ENCODE measurements at places on chromosomes 12 and 14. TPM values are rescaled to one million over a fixed set of nuclear protein-coding genes. Genes with fewer than 3 reads are reported as not detected.

Gene JDP2
- 19.0 TPM for total RNA-seq

Gene OAS1
- 13.8 TPM for total RNA-seq

Gene NYNRIN
- total RNA-seq, result 21.8 TPM

Gene NR1H4
- total RNA-seq, result 1.3 TPM

Gene AKAP5
- 0.50 TPM for total RNA-seq

- peak overlapping the region; percentile 16 for H3K27ac ChIP-seq
- DNase-seq, result no peak
- H3K36me3 ChIP-seq, result no peaks in the 10 kb centered on the region
- no peak overlapping the region for H3K4me3 ChIP-seq
- peaks cover 6% of the 10 kb centered on the region for H3K4me1 ChIP-seq
- H3K27me3 ChIP-seq, result no peaks in the 10 kb centered on the region
These were observed 31.7 kb upstream of the SLC38A2 start for GRCh38 chr12:46404225-46404631.

GRCh38 chr14:71429902-71430301 lies 502.3 kb upstream of the RGS6 start:
- DNase-seq, result no peak
- H3K4me3 ChIP-seq, result no peak overlapping the region
- H3K4me1 ChIP-seq, result no peaks in the 10 kb centered on the region

GRCh38 chr12:14828892-14829291 lies 14.4 kb downstream of the ART4 start:
- H3K4me3 ChIP-seq, result no peak overlapping the region
- DNase-seq, result peak; percentile 30
- no peaks in the 10 kb centered on the region for H3K36me3 ChIP-seq
- no peak overlapping the region for H3K27ac ChIP-seq
- no peaks in the 10 kb centered on the region for H3K27me3 ChIP-seq

DNA sequence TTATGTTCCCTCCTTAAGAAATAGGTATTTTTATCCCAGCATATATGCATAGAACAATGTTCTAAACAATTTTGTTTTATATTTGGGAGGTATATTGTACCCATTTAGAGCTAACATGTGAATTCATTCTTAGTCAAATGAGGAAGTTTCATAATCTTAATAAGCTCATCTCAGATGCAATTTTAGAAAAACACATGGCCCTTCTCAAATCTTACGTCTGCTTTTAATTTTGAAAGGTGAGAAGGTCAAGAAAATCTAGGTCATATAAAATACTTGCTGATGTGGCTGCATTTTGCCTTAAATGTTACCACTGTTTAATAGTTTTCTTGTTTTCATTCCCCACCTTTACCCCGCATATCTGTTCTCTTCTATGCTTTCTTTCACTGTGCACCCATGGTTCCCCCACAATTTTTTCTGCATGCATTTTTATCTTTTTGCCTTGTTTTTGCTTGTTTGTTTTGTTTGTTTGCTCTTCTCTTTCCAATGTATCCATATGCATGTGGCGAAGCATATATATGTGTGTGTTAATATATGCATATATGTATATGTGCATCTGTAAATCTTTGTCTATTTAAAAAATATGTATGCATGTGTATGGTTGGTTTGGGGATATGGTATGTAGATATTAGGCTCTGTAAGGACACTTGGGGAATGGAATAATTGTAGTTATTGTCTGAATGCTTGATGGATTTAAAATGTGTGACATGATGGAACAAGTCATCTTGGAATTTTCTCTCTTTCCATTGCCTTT lies 317.1 kb downstream of the BCAT1 start:
- H3K4me3 ChIP-seq, result no peak overlapping the region
- DNase-seq, result no peak
- no peaks in the 10 kb centered on the region for H3K27me3 ChIP-seq
- no peaks in the 10 kb centered on the region for H3K36me3 ChIP-seq
- H3K4me1 ChIP-seq, result no peaks in the 10 kb centered on the region

- peaks cover 9% of the 10 kb centered on the region for H3K4me1 ChIP-seq
- H3K27me3 ChIP-seq, result no peaks in the 10 kb centered on the region
- no peak for DNase-seq
- H3K4me3 ChIP-seq, result no peak overlapping the region
- H3K27ac ChIP-seq, result no peak overlapping the region
- H3K36me3 ChIP-seq, result no peaks in the 10 kb centered on the region
These were observed 140.3 kb downstream of the SLC38A6 start for GRCh38 chr14:61121355-61121787.

DNA sequence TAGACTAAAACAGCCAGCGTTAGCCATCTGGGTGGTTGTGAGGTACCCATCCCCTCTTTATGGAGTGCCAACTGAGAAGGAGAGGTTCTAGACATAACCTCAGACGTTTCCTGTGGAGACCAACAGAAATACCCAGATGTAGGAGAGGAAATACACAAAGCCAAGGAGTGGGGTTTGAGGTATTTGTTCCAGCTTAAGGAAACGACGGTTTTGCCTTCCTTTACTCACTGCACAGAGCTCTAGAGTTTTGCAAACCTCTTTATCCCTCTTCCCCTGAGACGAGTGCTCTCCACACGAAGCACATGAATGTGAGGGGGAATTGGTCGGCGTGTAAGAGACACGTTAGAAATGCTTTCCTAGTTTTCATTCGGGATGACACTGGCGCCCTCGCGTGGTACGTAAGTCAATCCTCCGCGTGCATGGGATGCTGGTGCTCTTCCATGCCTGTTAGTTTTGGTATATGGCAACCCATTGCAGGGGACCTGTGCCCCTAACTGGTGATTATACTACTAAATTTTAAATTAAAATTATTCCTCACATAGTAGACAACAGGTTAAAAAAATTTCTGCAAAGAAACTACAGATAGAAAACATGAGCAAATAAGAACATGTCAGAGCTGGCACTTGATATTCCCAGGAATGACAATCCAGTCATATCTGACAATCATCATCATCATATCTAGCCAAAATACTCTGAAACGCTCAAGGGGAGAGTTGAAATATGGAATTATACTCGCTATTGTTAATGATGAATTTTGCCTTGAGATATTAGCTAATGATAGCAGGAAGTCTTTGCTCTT lies 121.7 kb downstream of the PPM1H start:
- peak; percentile 80 for DNase-seq
- no peaks in the 10 kb centered on the region for H3K27me3 ChIP-seq
- no peaks in the 10 kb centered on the region for H3K36me3 ChIP-seq
- H3K4me3 ChIP-seq, result no peak overlapping the region
- no peaks in the 10 kb centered on the region for H3K4me1 ChIP-seq

DNA sequence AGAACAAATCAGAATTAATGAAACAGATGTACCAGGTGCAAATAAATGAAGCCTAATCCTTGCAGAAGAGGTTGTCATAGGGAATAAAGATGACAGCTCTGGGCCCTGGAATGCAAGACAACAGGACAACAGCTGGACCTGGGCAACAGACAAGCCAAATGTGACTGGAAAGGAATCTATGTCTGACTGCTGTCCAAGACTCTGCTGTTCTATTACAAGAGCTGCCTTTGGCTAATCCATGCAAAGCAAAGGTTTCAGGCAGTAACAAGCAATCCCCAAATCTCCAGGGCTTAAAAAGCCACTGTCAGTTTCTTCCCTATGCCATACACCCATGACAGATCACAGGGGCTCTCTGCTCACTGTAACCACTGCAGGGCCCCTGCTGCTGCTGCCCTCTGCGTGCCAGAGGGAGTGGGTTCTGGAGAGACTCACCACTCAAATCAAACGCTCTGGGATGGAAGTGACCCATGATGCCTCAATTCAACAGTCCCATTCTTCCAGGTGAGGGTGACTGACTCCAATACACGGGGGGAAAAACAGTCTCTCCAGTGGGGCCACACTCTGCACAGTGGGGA lies 218.9 kb upstream of the SFSWAP start:
- no peak overlapping the region for H3K27ac ChIP-seq
- H3K4me3 ChIP-seq, result no peak overlapping the region
- no peaks in the 10 kb centered on the region for H3K4me1 ChIP-seq
- DNase-seq, result no peak

DNA sequence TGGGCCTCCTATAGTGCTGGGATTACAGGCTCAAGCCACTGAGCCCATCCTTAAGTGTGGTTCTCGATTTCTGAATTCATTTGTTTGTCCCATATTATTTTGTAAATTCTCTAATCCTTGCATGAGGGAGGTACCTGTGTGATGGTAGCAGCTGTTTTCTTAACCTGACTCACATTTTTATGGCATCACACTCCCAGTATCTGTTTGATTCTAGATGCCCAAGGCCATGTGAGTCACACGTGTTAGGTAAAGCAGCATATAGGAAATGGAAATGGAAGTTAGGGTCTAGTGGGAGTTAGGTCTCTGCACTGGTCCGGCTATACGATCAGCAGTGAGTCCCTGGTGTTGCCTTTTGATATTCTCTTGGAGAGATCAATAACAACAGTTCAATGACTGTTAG lies 198.1 kb downstream of the ERC1 start:
- H3K36me3 ChIP-seq, result no peaks in the 10 kb centered on the region
- no peak overlapping the region for H3K27ac ChIP-seq
- H3K27me3 ChIP-seq, result no peaks in the 10 kb centered on the region
- DNase-seq, result no peak
- no peak overlapping the region for H3K4me3 ChIP-seq

- peak overlapping the region; percentile 32 for H3K4me3 ChIP-seq
- H3K27me3 ChIP-seq, result no peaks in the 10 kb centered on the region
- no peaks in the 10 kb centered on the region for H3K36me3 ChIP-seq
- no peak overlapping the region for H3K27ac ChIP-seq
- H3K4me1 ChIP-seq, result peaks cover 5% of the 10 kb centered on the region
These were observed 16.5 kb upstream of the FIGNL2 start for GRCh38 chr12:51864833-51865670.

DNA sequence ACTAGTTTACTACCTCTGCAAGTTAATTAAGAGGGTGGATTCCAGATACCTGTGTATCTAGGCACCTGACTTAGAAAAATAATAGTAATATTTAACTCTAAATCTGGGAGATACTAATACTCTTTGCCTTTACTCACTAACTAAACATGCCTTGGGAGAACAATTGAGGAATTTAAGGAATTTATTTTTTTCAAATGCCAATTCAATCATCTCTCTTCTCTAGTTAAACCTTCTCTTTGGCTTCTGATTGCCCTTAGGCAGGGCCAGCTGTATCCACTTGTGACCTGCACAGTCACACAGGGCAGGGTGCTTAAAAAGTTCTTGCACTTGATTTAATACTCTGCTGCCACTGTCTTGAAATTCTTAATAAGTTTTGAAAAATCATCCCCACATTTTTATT lies 142.4 kb downstream of the PLCZ1 start:
- no peaks in the 10 kb centered on the region for H3K36me3 ChIP-seq
- no peaks in the 10 kb centered on the region for H3K4me1 ChIP-seq
- no peak overlapping the region for H3K4me3 ChIP-seq

DNA sequence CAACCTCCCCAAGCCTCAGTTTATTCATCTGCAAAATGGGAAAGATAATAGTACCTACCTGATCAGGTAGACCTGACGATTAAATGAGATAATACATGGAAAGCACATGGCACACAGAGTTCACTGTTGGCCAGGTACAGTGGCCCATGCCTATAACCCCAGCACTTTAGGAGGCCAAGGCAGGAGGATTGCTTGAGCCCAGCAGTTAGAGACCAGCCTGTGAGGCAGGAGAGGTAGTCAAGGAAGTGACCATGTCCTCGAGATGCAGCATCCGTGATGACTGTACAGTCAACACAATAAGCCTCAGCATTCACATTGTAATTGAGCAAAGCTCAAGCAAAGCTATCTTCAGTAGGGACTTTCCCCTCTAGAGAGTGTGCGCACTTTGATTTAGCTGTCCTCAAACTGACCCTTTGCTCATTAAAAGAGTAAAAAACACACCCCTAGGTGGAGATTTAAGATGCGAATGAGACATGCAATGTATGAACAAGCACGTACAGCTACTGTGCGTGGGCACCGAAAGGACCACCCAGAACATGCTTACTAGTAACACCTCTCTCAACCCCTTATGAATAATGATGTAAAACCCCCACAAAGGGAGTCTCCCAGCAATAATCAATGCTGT lies 9.9 kb downstream of the ISCU start:
- DNase-seq, result peak; percentile 2
- no peak overlapping the region for H3K27ac ChIP-seq
- peaks cover 13% of the 10 kb centered on the region for H3K4me1 ChIP-seq
- no peak overlapping the region for H3K4me3 ChIP-seq

GRCh38 chr14:95585953-95586620 lies 51.2 kb downstream of the GLRX5 start:
- H3K27ac ChIP-seq, result no peak overlapping the region
- no peaks in the 10 kb centered on the region for H3K4me1 ChIP-seq
- no peaks in the 10 kb centered on the region for H3K36me3 ChIP-seq
- no peaks in the 10 kb centered on the region for H3K27me3 ChIP-seq
- H3K4me3 ChIP-seq, result no peak overlapping the region
- DNase-seq, result no peak

DNA sequence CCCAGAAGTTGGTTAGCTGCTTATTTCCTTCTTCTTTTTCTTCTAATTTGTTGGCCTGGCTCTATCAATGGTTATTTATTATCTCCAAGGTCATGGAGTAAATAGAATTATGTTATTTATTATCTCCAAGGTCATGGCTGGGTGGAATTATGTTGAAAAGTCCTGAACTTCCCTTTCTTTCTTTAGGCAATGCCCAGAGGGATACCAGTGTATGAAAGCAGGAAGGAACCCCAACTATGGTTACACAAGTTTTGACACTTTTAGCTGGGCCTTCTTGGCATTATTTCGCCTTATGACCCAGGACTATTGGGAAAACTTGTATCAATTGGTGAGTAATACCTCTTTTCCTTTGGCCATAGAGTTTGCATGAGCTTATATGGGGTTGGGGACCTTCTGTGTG lies 111.6 kb downstream of the SCN8A start:
- no peak for DNase-seq
- no peaks in the 10 kb centered on the region for H3K27me3 ChIP-seq
- H3K4me1 ChIP-seq, result no peaks in the 10 kb centered on the region
- H3K4me3 ChIP-seq, result no peak overlapping the region
- H3K36me3 ChIP-seq, result no peaks in the 10 kb centered on the region

All from testis (tissue), 5 donors.